Karpas-422 (cell line): ENCODE measurements at places on chromosomes 3 and 15. TPM values are rescaled to one million over a fixed set of nuclear protein-coding genes. Genes with fewer than 3 reads are reported as not detected.

MAGEL2 gene
- total RNA-seq: not detected in 2 replicates

TMCO5A gene
- total RNA-seq: not detected in 2 replicates

SLC12A1 gene
- not detected in 2 replicates for total RNA-seq

MLF1 gene
- total RNA-seq: not detected in 2 replicates

TRIM59 gene
- total RNA-seq: 7.0 and 39.3 TPM in 2 replicates

GHSR gene
- not detected in 2 replicates for total RNA-seq

PAK6 gene
- total RNA-seq: 0.45 and 0.69 TPM in 2 replicates

CYP8B1 gene
- not detected in 2 replicates for total RNA-seq

DNA sequence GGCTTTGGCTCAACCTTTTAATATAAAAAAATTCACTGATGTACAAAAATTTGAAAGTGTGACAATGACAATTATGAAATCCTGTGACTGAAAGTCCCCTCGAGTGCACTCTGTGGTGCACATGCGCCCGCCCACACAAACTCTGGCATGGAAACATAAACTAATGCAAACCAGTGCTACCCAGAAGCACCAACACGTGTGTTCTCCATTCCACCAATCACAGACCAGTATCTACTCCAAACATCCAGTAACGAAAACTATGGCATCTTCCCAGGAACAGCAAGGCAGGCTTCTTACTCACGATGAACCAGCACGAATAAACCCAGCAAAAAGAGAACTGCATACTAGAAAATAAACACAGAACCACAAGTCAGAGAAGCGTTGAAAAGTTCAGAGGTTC is 11.7 kb upstream of the NMB start:
- no peak overlapping the region for H3K4me3 ChIP-seq
- DNase-seq: no peak
- H3K27me3 ChIP-seq: no peaks in the 10 kb centered on the region
- no peaks in the 10 kb centered on the region for H3K4me1 ChIP-seq
- no peak overlapping the region for H3K27ac ChIP-seq
- peaks cover 15% of the 10 kb centered on the region; the same call in 1 of the 2 replicates for H3K36me3 ChIP-seq

- no peak overlapping the region for H3K27ac ChIP-seq
- no peaks in the 10 kb centered on the region for H3K36me3 ChIP-seq
- no peak overlapping the region for H3K4me3 ChIP-seq
Measured at GRCh38 chr15:74156678-74157411, 16.7 kb upstream of the ISLR start.

GRCh38 chr3:113218011-113218680 is 6.8 kb downstream of the BOC start:
- no peaks in the 10 kb centered on the region for H3K36me3 ChIP-seq
- H3K4me3 ChIP-seq: no peak overlapping the region
- DNase-seq: no peak
- no peak overlapping the region for H3K27ac ChIP-seq

DNA sequence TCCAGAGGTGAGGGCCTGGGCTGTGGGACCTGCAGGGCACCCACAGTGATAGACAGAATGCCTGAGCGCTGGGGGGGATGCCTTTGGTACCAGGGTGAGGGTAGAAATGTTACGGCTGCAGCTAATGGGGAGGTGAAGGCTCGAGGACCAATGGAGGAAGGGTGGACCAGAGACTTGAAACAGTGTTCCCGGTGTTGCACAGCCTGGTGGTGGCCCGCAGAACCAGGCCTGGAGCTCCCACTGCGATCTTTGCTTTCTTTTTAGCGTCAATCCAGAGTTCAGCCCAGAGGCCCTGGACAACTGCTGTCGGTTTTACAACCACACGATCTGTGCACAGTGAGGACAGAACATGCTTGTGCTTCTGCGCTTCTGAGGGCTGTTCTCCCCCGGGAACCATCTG is 36.8 kb upstream of the PDE8A start:
- no peak for DNase-seq
- no peaks in the 10 kb centered on the region for H3K4me1 ChIP-seq
- H3K36me3 ChIP-seq: no peaks in the 10 kb centered on the region
- no peak overlapping the region for H3K27ac ChIP-seq

DNA sequence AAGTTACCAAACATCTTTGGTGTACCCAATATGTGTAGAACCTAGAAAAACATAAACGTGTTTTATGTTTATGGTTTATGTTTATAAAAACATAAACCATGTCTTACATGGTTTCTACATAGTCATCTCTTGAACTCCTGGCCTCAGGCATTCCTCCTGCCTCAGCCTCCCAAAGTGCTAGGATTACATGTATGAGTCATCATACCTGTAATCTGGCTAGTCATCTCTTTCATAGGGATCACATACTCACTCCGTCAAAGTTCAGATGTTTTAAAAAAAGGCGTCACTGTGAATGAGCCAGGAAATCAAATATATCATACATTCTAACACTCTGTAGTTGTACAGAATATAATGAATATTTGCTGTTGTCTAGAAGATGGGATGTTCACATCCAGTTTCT is 178.6 kb downstream of the CPNE4 start:
- H3K27ac ChIP-seq: no peak overlapping the region
- no peak overlapping the region for H3K4me3 ChIP-seq
- no peaks in the 10 kb centered on the region for H3K27me3 ChIP-seq
- DNase-seq: no peak
- H3K36me3 ChIP-seq: no peaks in the 10 kb centered on the region

- DNase-seq: no peak
- no peak overlapping the region for H3K4me3 ChIP-seq
Measured at GRCh38 chr15:73839699-73840377, 33.5 kb upstream of the TBC1D21 start.

GRCh38 chr15:29900237-29901189 is 78.2 kb upstream of the TJP1 start:
- no peak for DNase-seq
- no peaks in the 10 kb centered on the region for H3K36me3 ChIP-seq
- no peaks in the 10 kb centered on the region for H3K27me3 ChIP-seq
- no peaks in the 10 kb centered on the region for H3K4me1 ChIP-seq
- H3K27ac ChIP-seq: no peak overlapping the region

DNA sequence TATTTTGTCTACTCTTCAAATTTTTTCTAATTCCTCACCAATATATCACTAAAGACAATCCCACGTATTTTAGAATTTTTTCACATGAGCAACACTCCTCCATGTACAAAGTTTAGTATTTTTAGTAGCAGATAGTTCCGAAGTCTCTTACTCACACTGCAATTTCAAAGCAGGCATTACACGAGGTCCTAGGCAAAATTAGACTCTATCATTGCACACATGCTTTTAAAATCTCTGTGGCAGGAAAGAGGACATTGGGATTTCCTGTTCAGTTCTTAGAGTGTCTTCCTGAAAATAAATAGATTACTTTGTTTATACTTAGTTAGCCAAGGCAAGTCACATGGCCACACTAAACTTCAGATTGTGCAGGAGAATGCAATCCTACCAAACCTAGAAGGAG is 847.7 kb downstream of the ROBO2 start:
- H3K4me1 ChIP-seq: peaks cover 1% of the 10 kb centered on the region; the same call in 1 of the 2 replicates
- no peaks in the 10 kb centered on the region for H3K36me3 ChIP-seq
- H3K27me3 ChIP-seq: no peaks in the 10 kb centered on the region
- H3K4me3 ChIP-seq: no peak overlapping the region
- DNase-seq: no peak

DNA sequence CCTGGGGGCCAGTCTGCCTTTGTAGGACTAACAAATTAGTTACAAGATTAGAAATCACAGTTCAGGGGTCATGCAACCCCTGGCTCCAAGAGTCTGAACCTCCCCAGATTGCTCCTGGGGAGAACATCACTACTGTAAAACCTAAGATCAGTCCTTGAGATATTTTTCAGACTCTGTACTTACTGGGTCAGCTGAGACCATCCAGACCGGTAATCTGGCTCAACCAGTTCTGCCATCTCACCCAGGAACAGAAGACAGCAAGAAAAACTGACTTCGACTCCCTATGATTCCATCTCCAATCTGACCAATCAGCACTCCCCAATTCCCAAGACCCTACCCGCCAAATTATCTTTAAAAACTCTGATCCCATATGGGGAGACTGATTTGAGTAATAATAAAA is 47.5 kb downstream of the NMD3 start:
- H3K4me3 ChIP-seq: no peak overlapping the region
- H3K27ac ChIP-seq: no peak overlapping the region
- no peaks in the 10 kb centered on the region for H3K27me3 ChIP-seq
- H3K36me3 ChIP-seq: peaks cover 6% of the 10 kb centered on the region
- no peaks in the 10 kb centered on the region for H3K4me1 ChIP-seq

GRCh38 chr3:94686208-94686607 is 623.3 kb downstream of the NSUN3 start:
- no peaks in the 10 kb centered on the region for H3K36me3 ChIP-seq
- H3K27ac ChIP-seq: no peak overlapping the region
- H3K4me1 ChIP-seq: no peaks in the 10 kb centered on the region
- DNase-seq: no peak
- H3K4me3 ChIP-seq: no peak overlapping the region
- no peaks in the 10 kb centered on the region for H3K27me3 ChIP-seq

GRCh38 chr3:30686799-30687198 is 80.4 kb downstream of the TGFBR2 start:
- no peaks in the 10 kb centered on the region for H3K4me1 ChIP-seq
- no peak overlapping the region for H3K4me3 ChIP-seq
- no peaks in the 10 kb centered on the region for H3K36me3 ChIP-seq
- DNase-seq: no peak

DNA sequence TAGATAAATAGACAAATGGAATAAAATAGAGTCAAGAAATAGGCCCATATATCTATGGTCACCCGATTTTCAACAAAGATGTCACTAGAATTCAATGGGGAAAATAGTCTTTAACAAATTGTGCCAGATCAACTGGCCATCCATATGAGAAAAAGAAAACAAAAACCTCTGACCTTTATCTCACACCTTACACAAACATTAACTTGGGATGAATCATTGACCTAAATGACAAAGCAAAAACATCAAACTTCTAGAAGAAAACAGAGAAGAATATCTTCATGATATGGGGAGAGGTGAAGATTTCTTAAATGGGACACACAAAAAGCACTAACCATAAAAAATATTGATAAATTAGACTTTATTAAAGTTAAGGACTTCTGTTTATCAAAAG is 31.9 kb downstream of the ITGA11 start:
- peak; percentile 35 for DNase-seq
- no peaks in the 10 kb centered on the region for H3K27me3 ChIP-seq
- H3K4me3 ChIP-seq: no peak overlapping the region

- no peaks in the 10 kb centered on the region for H3K4me1 ChIP-seq
- H3K27ac ChIP-seq: no peak overlapping the region
- no peaks in the 10 kb centered on the region for H3K27me3 ChIP-seq
- peaks cover 91% of the 10 kb centered on the region for H3K36me3 ChIP-seq
- no peak overlapping the region for H3K4me3 ChIP-seq
- peak; percentile 40 for DNase-seq
Measured at GRCh38 chr15:72205273-72205672, 7.7 kb upstream of the GRAMD2A start.

DNA sequence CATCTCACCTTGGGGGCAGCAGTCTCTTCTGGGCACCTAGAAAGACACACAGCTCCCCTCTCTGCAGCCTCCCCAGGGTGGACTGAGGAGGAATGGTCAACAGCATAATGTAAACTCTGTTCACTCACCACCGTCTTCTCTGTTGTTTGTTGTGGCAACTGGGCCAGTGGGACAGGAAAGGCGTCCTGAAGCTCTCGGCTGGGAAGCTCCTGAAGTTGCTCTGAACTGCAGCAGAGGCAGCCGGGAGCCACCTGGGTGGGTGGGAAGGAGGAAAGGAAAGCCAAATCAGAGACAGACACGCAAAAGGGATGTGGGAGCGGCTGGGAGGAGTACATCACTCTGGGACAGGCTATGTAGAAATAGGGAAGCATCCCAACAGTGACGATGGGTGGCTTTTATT is 52.7 kb downstream of the MYLK start:
- no peaks in the 10 kb centered on the region for H3K27me3 ChIP-seq
- H3K4me1 ChIP-seq: no peaks in the 10 kb centered on the region
- DNase-seq: no peak
- H3K27ac ChIP-seq: no peak overlapping the region
- H3K4me3 ChIP-seq: no peak overlapping the region
